Hepatocyte (in vitro differentiated cells): ENCODE measurements at places on chromosomes 5 and 9.

DNA sequence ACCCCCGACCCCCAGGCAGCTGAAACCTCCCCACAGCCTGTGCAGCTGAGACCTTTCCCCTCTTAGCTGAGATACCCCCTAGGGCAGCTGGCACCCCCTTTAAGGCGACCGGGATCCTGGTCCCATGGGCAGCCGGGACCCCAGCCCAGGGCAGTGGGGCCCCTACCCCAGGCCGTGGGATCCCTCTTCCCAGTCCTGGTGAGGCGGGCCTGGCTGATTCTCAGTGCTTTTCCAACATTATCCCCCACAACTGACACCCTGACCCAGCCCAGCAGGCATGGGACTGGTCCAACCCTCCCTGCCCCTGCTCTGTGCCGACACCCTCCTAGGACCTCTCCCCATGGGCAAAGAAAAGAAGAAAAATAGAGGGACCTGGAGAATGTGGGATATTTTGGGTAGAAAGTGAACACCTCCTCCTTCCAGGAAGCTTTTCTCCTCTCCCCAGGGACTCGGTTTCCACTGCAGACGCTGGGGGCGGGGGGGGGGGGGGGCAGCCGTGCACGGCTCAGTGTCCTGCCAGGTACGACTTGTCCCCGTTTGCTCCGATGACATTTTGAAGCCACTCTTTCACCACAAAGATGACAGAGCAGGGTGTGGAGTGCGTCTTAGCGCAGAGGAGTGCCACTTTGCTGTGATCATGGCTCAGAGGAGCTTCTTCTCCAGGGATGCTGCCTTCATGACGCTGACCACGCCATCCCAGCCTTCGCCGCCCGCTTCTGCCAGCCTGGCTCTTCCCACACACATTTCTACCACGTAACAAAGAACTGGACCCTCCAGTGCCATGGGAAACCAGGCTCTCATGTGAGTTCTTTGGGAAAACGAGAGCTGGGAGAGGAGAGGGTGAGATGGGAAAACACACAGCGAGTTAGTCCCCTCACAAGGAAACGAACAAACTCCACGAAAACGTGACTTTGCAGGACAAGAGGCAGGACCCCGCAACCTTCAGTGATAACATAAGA, 47.5 kb downstream of the MRPL36 start:
- H3K27ac ChIP-seq = no peak overlapping the region
- no peak for DNase-seq
- no peaks in the 10 kb centered on the region for H3K36me3 ChIP-seq
- no peaks in the 10 kb centered on the region for H3K4me1 ChIP-seq
- H3K4me3 ChIP-seq = no peak overlapping the region

DNA sequence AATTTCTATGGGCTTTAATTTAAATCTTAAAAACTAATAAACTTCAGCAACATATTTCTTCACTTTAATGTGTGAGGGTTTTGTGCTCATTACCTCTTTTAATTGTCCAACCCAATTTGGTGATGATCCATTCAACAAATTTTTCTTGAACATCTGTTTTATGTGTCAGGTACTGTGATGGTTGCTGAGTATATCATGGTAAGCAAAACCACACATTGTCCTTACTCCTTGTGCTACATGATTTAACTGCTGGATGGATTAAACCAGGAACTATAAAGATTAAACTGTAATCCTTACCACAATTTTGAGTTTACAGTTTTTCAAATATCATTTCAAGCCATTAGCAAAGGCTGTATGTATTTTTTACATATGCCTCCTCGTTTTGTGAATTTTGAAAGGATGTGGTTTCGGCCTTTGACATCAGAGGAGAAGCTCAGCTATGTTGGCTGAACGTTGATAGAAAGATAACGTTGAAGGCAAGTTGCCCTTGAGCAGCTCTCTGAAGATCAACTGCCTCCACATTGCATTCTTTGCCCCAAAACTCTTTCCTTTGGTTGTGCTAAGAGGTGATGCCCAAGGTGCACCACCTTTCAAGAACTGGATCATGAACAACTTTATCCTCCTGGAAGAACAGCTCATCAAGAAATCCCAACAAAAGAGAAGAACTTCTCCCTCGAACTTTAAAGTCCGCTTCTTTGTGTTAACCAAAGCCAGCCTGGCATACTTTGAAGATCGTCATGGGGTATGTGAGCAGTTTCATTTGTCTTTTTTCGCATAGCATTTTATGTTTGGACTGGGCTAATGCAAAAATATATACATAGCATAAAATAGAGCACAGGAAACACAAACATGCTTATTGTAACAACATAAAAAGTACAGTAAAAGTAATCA, at the start of gene ITK:
Gene ITK (plus strand): TSS at position 467 of the 891 bp plus-strand sequence. CDS start 138 bp downstream, at position 605.
- no peak within 1 kb of the TSS for H3K4me3 ChIP-seq
- H3K27me3 ChIP-seq = peaks cover 5% of the 10 kb centered on the region
- no peaks in the 10 kb centered on the region for H3K36me3 ChIP-seq
- DNase-seq = no peak
- no peak within 1 kb of the TSS for H3K27ac ChIP-seq
- no peaks in the 10 kb centered on the region for H3K4me1 ChIP-seq

DNA sequence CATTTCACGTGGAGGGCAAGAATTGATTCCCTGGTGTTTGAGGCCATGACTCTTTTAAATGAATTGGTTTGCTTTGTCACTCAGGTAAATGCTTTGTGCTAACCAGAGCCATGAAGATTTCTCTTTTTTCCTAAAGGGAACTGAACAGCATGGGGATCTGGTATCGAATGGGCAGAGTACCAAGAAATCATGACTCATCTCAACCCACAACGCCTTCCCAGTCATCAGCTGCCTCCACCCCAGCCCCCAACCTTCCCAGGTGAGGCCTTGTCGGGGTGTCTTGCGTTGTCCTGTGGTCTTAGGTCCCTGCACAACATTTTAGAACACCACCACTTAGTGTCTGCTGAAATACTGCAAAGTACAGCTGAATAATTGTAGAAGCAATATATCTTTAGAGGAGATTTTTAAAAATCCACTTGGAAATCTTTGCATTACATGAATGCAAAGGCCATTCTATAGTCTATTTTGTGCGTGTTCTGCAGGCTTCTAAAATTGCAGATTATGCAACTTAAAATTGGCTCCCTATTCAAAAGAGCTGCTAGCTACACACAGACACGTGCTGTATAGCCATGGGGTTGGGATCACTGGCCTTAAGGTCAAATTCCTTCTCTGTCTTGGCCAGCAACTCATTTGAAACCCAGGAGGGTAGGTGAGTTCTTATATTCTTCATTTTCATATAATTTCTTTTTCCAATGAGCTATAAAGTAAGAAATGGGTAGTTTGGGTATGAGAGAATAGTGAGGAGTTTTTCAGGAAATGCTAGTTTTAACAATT, 69.0 kb downstream of the MVB12B start:
- no peaks in the 10 kb centered on the region for H3K27me3 ChIP-seq
- H3K36me3 ChIP-seq = peaks cover 3% of the 10 kb centered on the region
- H3K27ac ChIP-seq = no peak overlapping the region
- H3K4me1 ChIP-seq = no peaks in the 10 kb centered on the region
- no peak overlapping the region for H3K4me3 ChIP-seq

- no peaks in the 10 kb centered on the region for H3K36me3 ChIP-seq
- no peak overlapping the region for H3K4me3 ChIP-seq
- no peak for DNase-seq
- H3K27ac ChIP-seq = no peak overlapping the region
- H3K4me1 ChIP-seq = no peaks in the 10 kb centered on the region
Observed at GRCh38 chr5:102663749-102664530, 91.2 kb upstream of the PAM start.

GRCh38 chr9:110148384-110148783, 59.6 kb downstream of the C9orf152 start:
- no peak overlapping the region for H3K4me3 ChIP-seq
- H3K27me3 ChIP-seq = no peaks in the 10 kb centered on the region
- no peaks in the 10 kb centered on the region for H3K4me1 ChIP-seq
- no peak overlapping the region for H3K27ac ChIP-seq
- no peak for DNase-seq

- DNase-seq = peak; percentile 43
- H3K36me3 ChIP-seq = no peaks in the 10 kb centered on the region
- H3K27me3 ChIP-seq = no peaks in the 10 kb centered on the region
- peak overlapping the region; percentile 96 for H3K4me3 ChIP-seq
- H3K4me1 ChIP-seq = no peaks in the 10 kb centered on the region
Observed at GRCh38 chr5:122775550-122776542, 966 bp downstream of the SNX2 start.

- no peaks in the 10 kb centered on the region for H3K4me1 ChIP-seq
- peaks cover 11% of the 10 kb centered on the region for H3K27me3 ChIP-seq
- no peak overlapping the region for H3K4me3 ChIP-seq
- no peaks in the 10 kb centered on the region for H3K36me3 ChIP-seq
- H3K27ac ChIP-seq = no peak overlapping the region
Observed at GRCh38 chr9:125744616-125745015, 2.6 kb upstream of the PBX3 start.

DNA sequence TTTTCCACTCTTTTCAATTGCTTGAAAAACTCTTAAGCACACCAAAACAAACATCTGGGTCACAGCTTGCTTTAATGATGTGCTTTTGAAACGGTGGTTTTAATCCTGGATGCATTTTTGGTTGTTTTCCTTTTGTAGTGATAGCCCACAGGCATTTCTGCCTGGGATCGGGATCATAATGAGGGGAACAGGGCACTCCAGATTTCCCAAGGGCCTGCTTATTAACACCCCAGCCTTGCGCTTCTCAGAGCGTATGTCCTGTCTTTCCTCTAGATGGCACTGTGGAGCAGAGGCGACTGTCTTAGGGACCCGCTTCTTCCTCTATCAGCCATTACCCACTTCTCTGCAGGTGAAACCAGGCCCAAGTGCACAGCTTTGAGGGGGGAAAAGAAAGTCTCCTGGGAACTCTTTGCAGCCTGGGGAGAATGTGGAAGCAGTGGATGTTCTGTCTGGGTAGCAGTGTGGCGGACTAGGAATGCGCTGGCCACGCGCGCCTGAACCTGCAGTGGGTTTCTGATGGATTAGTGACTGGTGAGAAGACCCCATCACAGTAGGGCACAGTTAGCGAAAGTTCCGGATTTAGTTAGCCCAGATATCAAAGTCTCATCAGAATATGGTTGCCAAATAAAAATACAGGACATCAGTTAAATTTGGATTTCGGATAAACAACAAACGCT, 190.1 kb downstream of the GNA14 start:
- no peak overlapping the region for H3K27ac ChIP-seq
- peak; percentile 87 for DNase-seq
- H3K27me3 ChIP-seq = no peaks in the 10 kb centered on the region
- no peaks in the 10 kb centered on the region for H3K4me1 ChIP-seq
- H3K4me3 ChIP-seq = no peak overlapping the region
- no peaks in the 10 kb centered on the region for H3K36me3 ChIP-seq

DNA sequence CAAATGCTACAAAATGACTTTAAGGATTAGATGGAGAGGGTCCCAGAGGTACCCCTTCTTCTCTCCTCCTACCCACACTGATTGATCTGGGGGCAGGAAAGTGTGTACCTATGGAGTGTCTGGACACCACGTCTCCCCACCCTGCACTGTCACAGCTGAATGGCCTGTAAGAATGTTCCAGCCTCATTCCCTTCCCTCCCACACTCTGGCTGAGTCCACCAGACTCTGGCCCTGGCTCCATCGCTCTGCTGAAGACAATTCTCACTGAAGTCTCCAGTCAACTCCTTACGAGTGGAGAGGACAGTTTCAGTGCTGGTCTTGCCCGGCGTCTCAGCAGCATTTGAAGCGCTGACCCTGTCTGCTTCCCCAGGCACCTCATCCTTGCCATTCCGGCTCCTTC, 105.8 kb downstream of the TTLL11 start:
- H3K4me1 ChIP-seq = peaks cover 4% of the 10 kb centered on the region
- no peak overlapping the region for H3K4me3 ChIP-seq
- no peaks in the 10 kb centered on the region for H3K36me3 ChIP-seq
- no peak for DNase-seq
- H3K27ac ChIP-seq = no peak overlapping the region

DNA sequence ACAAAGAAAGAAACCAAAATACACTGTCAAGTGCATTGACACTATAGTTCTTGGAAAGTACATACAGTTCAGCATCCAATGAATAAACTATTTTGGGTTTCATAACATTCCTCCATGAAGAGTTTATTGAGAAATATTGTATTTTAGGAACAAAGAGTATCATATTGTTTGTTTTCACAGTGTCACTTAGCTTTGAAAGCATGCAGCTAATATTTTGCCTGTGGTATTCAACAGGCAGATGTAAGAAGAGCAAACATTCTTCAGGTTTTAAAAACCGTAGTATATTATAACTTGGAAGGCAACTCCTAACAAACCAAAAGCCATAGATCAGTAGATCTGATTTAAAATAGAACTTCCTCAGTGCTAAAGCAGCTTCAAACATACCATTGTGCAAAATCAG, 4.5 kb downstream of the PRELID2 start:
- no peak for DNase-seq
- no peak overlapping the region for H3K27ac ChIP-seq
- no peaks in the 10 kb centered on the region for H3K36me3 ChIP-seq
- H3K4me3 ChIP-seq = no peak overlapping the region

DNA sequence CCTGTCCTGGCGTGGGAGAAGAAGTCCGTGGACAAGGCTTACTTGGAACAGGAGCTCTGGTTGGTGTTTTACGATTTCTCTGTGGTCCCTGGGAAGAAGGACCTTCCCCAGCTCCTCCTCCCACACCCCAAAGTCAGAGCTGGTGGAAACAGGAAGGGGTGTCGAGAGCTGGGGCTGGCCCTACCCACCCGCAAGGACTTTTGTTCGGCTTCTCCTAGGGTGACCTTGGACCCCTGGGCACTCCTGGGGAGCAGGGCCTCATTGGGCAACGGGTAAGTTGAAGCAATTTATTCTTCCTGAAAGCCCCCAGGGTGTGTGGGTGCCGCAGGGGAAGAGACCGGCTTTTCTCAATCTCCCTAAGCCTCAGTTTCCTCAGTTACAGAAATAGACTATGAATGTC, 53.9 kb upstream of the ORM1 start:
- no peak overlapping the region for H3K4me3 ChIP-seq
- no peak overlapping the region for H3K27ac ChIP-seq
- no peak for DNase-seq
- no peaks in the 10 kb centered on the region for H3K4me1 ChIP-seq

GRCh38 chr5:38707352-38708210, 138.2 kb upstream of the OSMR start:
- peaks cover 27% of the 10 kb centered on the region for H3K27me3 ChIP-seq
- H3K4me3 ChIP-seq = no peak overlapping the region
- peaks cover 10% of the 10 kb centered on the region for H3K4me1 ChIP-seq
- H3K36me3 ChIP-seq = no peaks in the 10 kb centered on the region
- DNase-seq = no peak

DNA sequence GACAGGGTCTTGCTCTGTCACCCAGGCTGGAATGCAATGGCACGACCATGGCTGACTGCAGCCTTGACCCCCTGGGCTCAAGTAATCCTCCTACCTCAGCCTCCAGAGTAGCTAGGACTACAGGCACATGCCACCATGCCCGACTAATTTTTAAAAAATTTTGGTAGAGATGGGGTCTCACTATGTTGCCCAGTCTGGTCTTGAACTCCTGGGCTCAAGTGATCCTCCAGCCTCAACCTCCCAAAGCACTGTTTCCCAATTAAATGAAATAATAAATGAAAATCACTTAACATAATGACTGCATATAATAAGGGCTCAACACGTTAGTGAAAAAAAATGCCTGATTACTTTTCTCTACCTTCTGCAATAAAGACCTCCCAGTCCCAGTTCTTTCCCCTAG, 71.0 kb downstream of the UGCG start:
- no peak overlapping the region for H3K27ac ChIP-seq
- peaks cover 6% of the 10 kb centered on the region for H3K4me1 ChIP-seq
- H3K4me3 ChIP-seq = no peak overlapping the region
- H3K27me3 ChIP-seq = no peaks in the 10 kb centered on the region

GRCh38 chr9:88388203-88388885, at the start of gene SPIN1:
Gene SPIN1 (plus strand): TSS chr9:88388444. CDS start chr9:88426540, 38,096 bp downstream.
- H3K4me1 ChIP-seq = peaks cover 13% of the 10 kb centered on the region
- no peaks in the 10 kb centered on the region for H3K36me3 ChIP-seq
- H3K4me3 ChIP-seq = peak within 1 kb of the TSS; percentile 95
- no peaks in the 10 kb centered on the region for H3K27me3 ChIP-seq
